ENCODE measurements at places on chromosomes 4 and X.

DNA sequence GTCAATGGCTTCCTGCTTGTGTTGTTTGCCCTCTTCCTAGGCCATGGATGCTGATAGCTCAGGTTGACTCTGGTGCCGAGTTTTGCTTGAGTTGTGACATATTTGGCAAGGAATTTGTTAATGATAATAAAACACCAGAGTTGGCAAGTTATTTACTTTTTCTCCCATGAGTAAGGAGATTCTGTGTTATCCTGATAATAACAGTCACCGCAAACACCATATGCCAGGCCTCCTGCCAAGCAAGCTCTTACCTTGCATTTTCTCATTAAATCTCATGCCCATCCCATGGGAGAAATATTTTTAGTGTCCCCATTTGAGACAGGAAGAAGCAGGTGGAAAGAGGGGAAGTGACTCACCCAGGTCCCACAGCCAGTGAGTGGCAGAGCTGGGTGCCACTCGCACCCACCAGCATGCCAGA is 67.4 kb upstream of the CLCN4 start:
- DNase-seq, result peak; percentile 8

- peak; percentile 43 for DNase-seq
Measured at GRCh38 chr4:189001283-189001970, 862.2 kb downstream of the TRIML1 start.

DNA sequence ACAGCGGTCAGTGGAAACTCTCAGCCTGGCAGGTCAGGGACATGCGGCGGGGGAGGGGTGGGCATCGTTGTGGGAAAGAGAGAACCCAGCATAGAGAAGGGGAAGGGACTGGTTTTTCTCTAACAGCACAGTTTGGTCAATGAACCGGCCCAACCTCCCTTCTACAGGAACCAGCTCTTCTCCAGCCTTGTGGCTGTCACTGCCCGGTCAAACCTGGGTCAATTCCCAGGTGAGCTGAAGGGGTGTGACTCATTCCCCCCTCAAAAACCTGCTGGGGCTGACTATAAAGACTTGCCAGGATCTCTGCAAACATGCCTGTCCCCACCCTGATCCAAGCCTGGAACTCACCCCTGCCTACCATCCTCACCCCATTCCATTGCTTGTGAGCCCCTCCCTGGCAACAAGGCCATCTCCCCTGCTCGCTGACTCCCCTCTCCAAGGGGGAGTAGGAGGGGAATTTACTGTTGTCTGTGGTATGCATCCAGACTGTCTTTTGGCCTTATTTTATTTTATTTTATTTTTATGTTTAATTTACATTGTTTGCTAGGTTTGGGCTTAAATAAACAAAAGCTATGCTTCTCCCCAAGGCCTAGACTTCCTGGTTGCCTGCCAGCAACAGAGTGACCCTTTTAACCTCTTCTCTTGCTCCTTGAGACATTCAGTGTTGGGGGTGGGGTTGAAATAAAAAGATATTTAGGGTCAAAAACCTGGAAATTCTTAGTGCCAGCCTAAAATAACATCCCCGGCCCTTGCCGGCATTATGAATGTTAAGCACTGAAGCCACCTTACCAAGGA is 49.6 kb downstream of the TSC22D3 start:
- DNase-seq, result no peak

GRCh38 chr4:7904952-7905915 is 34.4 kb downstream of the AFAP1 start:
- no peak for DNase-seq

DNA sequence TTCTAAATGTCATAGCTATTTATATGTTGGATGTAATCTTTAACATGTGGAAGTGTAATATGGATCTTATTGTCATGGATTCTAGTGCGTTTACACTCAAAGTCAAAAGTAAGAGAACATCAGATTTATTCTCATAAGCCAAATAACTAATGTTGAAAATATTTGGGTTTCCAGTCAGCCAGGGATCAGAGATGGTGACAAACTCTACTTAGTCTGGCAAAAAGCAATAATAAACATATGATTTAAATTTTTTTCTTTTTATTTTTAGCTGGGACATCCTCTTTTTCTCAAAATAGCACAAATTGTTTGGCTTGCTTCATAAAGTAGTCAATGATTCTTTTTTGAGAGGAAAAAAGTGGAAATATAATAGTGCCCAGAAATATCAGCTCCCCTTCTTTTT is 392.3 kb downstream of the ARHGAP24 start:
- DNase-seq, result no peak

- no peak for DNase-seq
Measured at GRCh38 chr4:174135936-174136406, 147.5 kb downstream of the FBXO8 start.

- DNase-seq, result no peak
Measured at GRCh38 chr4:125719987-125720386, 405.2 kb downstream of the FAT4 start.

- DNase-seq, result no peak
Measured at GRCh38 chr4:151948351-151949016, 187.7 kb upstream of the GATB start.

DNA sequence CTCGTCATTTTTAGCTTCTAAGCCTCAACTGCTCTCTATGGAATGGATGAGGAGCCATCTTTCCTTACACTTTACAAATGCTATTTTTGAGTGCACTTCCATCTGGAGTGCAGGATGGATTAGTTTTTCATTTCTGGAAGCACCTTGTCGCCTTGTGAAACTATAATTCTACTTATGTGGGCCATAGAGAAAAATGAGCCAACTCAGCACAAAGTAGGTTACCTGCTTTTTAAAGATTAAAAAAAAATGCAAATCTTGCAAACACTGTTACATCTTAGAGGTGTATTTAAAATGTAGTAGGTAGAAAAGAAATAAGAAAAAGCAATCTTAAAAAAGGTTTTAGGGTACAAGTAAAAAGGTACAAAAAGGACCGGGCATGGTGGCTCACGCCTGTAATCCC is 10.9 kb downstream of the BOD1L1 start:
- DNase-seq, result no peak

DNA sequence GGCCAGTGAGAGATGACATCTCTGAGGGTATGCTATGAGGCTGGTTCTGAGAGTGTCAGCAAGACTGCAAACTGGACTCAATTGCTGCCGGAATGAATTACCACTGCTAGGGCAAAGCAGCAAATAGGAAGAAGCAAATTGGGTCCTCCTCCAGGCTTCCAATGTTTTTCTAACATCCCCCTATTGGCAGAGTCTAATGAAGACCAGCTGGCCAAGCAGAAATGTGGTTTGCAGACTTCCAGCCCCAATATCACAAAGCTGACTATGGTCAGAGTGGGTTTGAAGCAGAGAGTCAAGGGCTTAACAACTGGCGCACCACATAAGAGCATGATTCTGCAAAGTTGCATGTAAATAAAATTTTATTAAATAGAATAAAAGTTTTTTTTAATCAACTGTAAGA is 225.4 kb upstream of the GLRA2 start:
- no peak for DNase-seq

DNA sequence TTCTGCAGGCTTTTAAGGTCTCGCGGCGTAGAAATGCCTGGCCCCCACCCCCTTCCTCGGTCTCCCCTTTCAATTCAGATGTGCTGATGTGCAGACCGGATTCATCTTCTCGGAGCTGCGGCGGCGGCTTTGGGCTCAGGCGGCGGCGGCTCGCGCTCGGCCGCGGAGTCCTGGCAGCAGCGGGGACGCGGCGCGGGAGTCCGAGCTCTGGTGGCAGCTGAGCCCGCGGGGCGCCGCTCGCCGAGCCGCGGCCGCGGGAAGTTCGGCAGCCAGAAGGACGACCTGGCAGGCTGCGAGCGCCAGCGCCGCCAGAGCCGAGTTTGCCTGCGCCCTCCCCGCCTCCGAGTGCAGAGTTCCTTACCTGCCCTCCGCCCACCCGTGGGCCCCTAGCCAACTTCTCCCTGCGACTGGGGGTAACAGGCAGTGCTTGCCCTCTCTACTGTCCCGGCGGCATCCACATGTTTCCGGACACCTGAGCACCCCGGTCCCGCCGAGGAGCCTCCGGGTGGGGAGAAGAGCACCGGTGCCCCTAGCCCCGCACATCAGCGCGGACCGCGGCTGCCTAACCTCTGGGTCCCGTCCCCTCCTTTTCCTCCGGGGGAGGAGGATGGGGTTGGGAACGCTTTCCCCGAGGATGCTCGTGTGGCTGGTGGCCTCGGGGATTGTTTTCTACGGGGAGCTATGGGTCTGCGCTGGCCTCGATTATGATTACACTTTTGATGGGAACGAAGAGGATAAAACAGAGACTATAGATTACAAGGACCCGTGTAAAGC is 448 bp downstream of the TLL1 start:
- DNase-seq, result no peak

- no peak for DNase-seq
Measured at GRCh38 chr4:80532674-80533333, 197.3 kb downstream of the CFAP299 start.

DNA sequence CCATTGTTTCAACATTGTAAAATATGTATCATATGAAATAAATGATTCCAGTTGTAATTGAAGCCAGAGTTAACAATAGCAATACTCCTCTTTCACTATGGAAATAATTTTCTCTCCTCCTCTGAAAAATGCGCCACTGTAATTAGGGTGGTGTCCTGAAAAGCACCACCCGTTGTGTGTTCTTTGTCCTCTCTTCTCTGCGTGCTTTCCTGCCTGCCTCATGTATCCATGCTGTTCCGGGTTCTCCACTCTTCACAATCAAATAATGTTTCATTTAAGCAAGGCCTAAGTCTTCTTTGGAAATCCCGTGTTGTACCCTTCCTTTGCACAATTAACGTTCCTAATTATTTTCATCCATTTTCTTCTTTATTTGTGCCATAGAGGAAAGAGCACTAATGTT is 293.3 kb downstream of the ADGRL3 start:
- no peak for DNase-seq

- DNase-seq, result no peak
Measured at GRCh38 chrX:56975611-56976010, 19.7 kb downstream of the SPIN3 start.

DNA sequence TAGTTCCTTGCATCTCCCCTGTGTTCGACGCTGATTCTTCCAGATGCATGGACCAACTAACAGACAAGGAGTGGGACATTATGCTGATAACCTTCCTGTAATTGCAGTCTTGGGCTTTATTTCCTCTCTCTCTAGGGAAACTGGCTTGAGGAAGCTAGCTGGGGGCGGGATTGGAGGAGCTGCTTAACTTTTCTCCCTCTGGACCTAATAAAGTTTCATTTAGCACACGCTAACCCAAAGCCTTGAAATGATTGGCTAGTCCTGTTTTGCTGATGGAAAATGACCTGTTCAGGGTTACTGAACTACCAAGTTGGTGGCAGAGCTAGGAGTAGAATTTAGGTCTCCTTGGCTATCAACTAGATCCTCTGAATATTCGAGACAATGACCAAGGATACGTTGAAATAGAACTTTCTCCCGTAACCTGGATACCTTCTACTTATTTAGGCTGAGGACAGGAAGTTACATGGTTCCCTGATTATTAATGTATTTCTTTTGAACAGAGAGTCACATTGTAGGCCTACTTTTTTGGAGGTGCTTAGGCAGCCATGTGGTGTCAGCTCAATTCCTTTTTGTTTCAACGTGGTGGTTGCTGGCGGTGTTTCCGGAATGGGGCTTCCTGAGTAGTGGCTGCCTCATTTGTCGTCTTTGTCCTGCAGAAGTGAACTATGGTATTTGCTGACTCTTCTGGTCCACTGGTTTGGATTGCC is 2.0 kb downstream of the PGK1 start:
- no peak for DNase-seq

- DNase-seq, result no peak
Measured at GRCh38 chrX:125765347-125765746, 400.7 kb downstream of the DCAF12L2 start.

- DNase-seq, result no peak
Measured at GRCh38 chr4:184825141-184825895, 450 bp downstream of the ACSL1 start.

GRCh38 chr4:186202490-186203140 is 11.2 kb downstream of the CYP4V2 start:
- DNase-seq, result no peak

- DNase-seq, result no peak
Measured at GRCh38 chr4:183971929-183972490, 66.9 kb downstream of the STOX2 start.

- DNase-seq, result no peak
Measured at GRCh38 chr4:169151671-169152070, 119.1 kb downstream of the SH3RF1 start.

DNA sequence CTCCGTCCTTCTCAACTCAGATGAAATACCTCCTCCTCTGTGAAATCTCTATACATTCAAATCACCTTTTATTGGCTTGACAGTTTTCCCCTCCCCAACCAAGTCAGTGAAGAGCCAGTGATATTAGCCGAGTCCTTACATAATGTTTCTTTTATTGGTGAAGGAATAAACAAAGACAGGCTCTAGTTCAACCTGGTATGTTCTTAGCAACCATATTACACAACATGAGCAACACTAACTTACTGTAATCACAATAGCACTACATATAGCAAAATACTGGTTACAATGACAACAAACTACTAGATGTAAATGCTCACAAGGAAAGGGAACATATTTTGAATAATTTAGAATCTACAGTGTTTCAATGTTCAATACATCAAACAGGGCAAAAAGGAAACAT is 19.9 kb downstream of the DHX15 start:
- DNase-seq, result no peak

GRCh38 chr4:18194278-18194677 is 172.7 kb upstream of the LCORL start:
- DNase-seq, result no peak

- DNase-seq, result no peak
Measured at GRCh38 chrX:35276115-35276514, 333.5 kb downstream of the FAM47B start.

DNA sequence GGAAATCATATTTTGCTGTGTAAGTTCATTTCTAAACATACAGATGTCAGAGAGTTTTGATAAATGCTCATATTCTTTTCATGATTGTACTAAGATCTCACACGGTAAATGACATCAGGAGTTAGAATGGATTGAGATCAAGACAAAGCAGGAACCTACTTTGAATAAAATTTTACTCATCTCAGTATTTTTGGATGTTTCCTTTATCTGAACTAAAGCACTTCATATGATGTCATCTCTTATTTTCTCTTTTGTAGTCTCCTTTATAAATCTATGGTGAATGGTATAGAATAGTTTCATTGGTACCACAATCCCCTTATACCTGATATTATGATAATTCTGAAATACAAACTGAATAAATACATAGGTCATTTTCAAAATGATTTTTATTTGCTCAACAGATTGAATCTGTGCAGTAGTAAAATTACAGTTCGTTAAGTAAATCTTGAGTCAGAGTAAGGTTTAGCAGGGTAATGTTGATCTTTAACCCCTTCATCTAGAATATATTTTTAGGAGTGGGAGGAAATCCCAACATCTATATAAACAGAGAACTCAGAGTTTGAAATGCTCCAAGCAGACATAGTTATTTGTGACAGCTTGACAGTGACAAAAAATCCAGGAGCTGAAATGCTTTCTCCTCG is 180.0 kb downstream of the MGST2 start:
- no peak for DNase-seq
